ENCODE measurements at places on chromosomes 11 and 22.

- no peak for DNase-seq
These were observed 10.4 kb downstream of the SREBF2 start for GRCh38 chr22:41842996-41843970.

DNA sequence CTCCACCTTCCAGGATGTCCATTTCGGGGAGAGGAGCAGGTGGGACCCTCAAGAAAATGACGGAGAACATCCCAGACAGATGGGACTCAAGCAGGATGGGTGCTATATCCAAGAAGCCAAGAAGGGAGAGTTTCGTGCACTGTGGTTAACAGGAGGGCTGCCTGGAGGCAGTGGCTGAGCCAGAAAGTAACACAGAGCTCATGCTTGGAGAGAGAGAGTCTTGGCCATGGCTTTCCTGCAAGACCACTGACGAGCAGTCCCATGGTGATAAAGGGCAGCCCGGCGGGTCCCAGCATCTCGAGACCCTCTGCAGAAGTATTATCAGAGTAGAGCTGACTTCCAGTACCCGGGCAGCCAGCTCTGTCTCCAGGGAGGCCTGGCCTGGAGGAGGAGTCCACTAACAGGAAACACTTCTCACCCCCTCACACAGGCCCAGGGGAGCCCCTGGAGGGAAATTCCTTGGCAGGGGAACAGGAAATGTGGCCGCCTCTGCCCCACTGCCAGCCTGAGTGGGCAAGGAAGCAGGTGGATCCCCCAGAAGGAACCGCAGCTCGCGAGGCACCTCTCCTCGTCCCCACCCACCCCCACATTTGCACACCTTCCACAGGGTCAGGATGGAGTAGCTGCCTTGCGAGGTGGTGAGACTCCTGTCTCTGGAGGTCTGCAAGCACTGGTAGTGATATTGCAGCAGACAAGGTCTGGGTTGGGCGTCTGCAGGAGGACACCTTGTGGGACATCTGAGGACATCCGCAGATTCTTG is 32.2 kb downstream of the CYTH4 start:
- no peak for DNase-seq

DNA sequence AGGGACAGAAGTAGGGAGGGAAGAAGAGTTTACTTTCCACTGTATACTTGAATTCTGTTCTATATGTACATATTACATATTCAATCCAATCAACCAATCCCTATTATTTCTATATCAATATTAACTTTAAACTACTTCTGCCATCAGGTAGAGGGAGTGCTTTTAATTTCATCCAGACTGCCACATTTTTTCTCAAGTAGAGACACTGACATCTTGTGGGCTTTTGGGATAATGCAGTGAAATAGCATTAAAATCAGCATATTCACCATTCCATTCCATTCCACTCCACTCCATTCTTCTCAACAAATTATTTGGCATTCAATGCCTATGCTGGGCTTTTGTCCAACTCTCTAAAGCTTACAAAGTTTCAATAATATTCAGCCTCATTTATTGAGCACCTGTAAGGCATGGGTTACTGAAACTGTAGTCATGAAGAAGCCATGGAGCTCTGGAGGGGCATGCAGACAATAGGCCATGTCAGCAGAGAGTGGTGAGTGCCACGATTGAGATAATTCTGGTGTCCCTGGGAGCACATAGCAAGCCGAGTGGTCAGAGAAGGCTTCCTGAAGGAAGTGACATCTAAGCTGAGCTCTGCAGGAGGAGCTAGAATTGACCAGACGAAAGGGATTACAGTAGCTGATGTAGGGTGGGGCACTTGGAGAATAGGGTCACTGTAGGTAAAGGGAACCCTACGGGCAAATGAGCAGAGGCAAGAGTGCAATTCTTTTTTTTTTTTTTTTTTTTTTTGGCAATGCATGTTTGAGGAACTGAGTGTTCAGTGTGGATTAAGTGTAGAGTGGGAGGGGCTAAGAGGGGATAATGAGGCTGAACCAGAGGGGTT is 12.8 kb upstream of the CLPB start:
- DNase-seq, result peak; percentile 67

DNA sequence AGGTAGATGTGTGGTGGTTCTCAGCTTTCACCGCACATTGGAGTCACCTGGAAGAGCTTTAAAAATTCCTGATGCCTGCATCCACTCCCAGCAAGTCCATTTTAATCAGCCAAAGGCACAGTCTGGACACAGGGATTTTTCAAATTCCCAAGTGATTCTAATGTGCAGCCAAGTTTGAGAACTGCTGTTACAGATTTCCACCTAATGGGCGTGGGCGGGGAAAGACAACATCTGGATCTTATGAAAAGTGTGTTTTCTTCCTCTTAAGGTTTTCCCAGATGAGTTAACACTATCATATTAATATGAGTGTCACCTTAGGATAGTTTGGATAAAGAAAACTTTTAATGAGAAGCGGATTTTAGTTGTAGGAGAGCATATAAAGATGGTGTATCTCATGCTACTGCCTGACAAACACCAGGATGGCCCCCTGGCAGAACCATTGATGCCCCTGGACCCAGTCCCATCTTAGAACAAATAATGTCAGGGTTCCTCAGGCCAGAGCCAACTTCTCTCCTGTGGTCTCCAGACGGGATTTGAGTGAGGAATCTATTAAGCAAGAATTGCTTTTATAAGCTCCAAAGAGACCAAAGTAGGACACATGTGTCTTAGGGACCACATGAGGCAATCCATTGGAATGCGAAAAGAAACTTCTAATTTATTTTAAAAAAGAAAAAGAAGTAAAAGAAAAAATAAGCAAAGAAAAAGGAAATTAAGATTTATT is 31.9 kb downstream of the POU2AF1 start:
- no peak for DNase-seq

DNA sequence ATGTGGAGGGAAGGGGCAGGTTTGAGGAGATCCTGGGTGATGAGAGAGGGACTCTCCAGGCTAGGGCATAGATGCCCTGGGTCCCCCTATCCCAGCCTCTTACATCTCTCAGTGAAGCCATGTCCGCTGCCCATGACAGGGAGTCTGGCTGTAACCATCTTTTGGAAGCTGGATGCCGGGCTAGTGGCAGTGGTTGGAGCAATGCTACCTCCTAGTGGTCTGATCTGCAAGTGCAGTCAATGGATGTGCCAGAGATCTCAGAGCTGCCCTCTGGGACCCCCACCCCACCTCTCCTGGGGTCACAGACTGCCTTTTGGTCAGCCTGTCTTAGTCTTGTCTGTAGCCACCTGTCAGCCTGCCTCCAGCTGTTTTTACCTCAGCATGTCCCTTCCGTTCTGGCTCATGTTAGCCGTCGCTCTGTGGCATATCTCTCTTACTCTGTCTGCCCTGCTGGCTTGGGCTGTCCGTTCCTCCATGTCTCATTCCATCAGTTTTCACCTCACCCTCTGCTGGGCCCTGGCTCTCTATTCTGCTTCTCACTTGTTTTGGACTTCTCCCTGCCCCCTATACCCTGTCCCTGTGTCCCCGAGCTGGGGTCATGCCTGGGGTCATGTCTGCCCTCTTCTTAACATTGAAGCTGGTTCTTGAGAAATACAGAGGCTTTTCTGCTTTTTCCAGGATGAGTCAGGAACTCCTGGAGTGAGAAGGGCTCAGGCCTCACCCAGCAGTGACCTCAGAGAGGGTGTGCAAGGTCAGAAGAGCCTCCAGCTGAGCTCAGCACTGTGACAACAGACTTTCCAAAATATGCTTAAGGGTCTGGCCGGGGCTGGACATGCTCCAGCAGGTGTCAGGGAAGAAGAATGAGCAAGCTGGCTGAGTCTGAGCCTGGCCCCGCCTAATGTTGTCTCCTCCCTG is 52.0 kb upstream of the THY1 start:
- peak; percentile 69 for DNase-seq

GRCh38 chr22:44855855-44856254 is 103.5 kb downstream of the ARHGAP8 start:
- DNase-seq, result no peak

All from fibroblast of skin of right biceps (primary cell).